Left lung (tissue), 14 donors: ENCODE measurements at places on chromosomes 4 and X. TPM values are rescaled to one million over a fixed set of nuclear protein-coding genes. Genes with fewer than 3 reads are reported as not detected.

TMPRSS11B gene
- polyA plus RNA-seq, result 0.11 TPM

TRPC5OS gene
- not detected for polyA plus RNA-seq

DNA sequence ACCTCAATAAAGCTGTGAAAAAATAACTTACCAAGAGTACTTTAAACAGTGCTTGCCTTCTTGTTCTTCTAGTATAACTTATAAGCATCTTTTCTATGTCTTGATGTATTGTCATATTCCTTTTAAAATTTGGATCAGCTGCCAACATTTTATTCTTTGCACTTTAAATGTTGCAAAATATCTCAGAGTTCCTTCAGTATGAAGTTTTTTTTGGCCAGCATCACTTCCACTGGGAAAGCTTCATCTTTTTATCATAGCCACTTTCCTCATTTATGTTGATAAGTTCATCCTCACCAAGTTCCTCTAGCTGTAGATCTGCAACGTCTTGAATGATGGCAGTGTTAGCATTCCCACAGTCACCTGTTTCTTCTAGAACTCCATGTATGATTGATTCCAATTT, 24.2 kb downstream of the CXorf58 start:
- DNase-seq, result no peak

AFF2 gene
- 4.8 TPM for polyA plus RNA-seq

TMPRSS11F gene
- polyA plus RNA-seq, result 0.18 TPM

DNA sequence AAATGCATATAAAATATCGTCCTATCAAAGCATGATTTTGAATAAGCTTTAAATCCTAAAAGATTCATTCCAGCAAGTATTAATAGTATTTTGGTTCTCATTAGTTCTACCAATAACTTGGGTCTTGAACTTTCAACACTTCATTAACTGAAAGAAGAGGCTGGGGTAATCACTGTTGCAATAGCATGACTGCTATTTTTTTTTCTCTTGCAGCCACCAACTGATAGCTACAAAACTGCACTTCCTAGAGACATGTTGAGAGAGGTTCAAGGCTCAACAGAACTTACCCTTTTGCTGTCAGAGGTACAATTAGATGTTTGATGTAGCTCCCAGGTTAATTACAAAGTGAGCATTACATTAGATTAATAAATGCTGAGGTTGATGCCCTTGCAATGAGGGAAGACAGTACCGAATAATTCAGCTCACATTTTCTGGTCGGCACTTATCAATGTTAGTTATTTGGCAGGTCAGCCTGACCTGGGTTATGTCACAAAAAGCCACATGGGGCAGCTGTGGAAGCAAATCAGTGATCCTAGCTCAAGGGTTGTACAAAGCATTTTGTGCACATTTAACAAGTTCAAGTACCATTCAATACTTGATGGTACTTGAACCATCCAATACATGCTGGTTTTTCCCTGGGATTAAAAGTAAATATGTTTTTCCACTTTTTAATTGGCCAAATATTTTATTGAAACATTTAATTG, 29.9 kb upstream of the TET2 start:
- DNase-seq, result no peak

- DNase-seq, result no peak
Observed at GRCh38 chr4:168585168-168586091, 88.6 kb downstream of the PALLD start.
